ENCODE measurements at places on chromosomes 16 and 17.

GRCh38 chr17:28480799-28481571, 7.5 kb downstream of the SLC13A2 start:
- no peak for DNase-seq

DNA sequence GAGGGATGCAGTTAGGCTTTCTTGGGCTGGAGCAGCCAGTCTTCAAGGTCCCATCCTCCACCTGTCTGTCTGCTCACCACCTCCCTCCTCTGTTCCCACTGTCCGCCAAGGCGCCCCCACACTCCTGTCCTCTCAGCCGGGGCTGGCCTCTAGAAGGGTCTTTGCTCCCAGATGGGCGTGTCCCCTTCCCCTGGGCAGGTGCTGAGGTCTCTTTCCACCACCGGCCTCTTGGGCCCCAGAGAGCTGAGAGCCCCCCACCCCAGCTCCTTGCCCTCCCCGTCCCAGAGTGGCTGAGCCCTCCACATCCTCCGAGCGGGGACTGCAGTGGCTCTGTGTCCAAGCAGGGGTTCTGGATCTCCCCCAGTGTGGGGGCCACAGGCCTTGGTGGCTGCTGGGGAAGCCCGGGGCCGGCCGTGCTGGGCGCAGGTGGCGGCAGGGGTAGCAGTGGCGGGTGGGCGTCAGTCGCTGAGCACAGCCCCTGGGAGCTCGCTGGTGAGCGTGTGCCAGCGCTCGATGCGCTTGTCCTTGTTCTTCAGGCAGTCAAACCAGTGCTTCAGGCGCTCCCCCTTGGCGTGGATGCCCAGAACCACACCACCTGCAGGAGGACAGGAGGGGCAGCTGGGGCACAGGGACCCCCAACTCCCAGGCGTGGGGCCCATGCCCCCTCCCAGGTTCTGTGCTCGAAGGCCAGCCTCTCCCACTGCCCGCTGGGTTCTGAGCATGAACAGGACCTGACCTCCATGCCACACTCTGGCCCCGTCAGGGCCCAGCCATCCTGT, 9.8 kb downstream of the SCGB1C2 start:
- no peak for DNase-seq

DNA sequence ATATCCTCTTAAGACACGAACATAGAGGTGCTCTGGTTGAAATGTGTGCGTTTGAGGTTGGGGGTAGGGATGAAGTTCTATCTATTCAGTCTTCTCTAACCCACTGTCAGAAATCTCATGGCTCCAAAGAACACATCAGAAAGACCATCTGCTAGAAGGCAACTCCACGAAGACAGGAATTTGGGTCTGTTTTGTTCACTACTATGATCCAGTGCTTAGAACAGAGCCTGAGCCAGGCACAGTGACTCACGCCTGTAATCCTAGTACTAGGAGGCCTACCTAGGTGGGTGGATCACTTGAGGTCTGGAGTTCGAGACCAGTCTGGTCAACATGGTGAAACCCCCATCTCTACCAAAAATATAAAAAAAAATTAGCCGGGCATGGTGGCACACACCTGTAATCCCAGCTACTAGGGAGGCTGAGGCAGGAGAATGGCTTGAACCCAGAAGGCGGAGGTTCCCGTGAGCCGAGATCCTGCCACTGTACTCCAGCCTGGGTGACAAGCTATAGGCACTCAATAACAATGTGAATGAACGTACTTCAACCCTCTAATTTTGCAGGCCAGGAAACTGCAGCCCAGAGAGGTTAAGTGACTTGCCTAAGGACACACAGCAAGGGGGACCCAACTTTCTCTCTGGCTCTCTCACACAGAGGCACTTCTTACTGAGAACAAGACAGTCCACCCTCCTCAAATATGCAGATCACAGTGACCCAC, 2.3 kb downstream of the CASKIN2 start:
- DNase-seq = no peak

DNA sequence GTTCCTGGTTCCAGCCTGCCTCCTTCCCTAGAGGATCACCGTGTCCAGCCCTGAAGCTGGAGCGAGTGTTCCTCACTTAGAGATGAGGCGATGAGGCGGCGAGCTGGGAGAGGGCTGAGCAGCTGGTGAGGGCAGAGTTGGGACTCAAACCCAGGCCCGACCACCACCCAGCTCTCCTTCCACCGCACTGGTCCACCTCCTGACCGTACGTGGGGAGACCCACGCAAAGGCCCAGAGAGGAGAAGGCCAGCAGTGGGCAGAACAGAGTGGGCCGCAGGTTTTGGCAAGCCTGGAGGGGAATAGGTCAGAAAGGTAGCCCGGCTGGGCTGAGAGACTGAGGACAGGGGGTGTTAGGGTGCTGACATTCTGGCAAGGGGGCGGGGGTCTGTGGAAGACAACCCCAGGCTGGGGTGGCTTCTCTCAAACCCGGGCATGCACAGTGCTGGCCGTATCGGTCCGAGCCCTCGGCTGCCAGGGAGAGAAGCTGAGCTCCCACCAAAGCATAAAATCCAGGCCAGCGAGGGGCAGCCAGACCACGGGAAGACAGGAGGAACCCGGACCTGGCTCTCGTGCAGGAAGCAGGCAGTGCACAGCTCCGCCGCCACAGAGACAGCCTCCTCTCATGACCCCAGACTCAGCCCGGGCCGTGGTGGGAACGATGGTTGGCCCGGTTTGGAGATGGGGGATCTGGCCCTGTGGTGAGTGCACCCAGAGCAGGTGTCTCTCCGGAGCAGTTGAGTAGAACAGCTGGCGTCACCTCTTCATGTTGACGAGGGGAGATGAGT, 24.9 kb downstream of the MLYCD start:
- no peak for DNase-seq

GRCh38 chr16:30473231-30474073, 910 bp downstream of the ITGAL start:
- no peak for DNase-seq

- DNase-seq = no peak
These were observed 221.1 kb upstream of the HSBP1 start for GRCh38 chr16:83586461-83587200.

DNA sequence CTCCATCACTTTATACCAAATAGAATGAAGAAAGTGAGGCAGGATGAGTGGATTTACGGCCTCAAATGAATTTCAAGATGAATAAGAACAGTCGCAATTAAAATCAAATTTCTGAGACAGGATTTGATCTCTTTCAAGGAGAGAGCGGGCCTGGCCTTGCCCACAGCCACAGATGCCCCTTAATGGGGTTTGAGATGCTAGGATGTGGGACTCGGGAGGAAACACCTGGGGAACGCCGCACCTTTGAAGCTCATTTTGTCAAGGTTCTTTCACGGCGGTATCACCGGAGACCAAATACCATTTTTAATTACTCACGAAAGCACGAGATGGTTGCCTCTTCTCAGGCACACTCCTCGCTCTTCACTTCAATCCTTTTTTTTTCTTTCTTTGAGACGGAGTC, 178.1 kb upstream of the SDK2 start:
- DNase-seq = no peak
